ENCODE measurements at places on chromosomes 16 and 17.

- H3K36me3 ChIP-seq: no peaks in the 10 kb centered on the region
- no peaks in the 10 kb centered on the region for H3K27me3 ChIP-seq
- H3K4me1 ChIP-seq: peaks cover 4% of the 10 kb centered on the region
- no peak overlapping the region for H3K4me3 ChIP-seq
Observed at GRCh38 chr17:71071837-71072236, 902.5 kb downstream of the KCNJ2 start.

DNA sequence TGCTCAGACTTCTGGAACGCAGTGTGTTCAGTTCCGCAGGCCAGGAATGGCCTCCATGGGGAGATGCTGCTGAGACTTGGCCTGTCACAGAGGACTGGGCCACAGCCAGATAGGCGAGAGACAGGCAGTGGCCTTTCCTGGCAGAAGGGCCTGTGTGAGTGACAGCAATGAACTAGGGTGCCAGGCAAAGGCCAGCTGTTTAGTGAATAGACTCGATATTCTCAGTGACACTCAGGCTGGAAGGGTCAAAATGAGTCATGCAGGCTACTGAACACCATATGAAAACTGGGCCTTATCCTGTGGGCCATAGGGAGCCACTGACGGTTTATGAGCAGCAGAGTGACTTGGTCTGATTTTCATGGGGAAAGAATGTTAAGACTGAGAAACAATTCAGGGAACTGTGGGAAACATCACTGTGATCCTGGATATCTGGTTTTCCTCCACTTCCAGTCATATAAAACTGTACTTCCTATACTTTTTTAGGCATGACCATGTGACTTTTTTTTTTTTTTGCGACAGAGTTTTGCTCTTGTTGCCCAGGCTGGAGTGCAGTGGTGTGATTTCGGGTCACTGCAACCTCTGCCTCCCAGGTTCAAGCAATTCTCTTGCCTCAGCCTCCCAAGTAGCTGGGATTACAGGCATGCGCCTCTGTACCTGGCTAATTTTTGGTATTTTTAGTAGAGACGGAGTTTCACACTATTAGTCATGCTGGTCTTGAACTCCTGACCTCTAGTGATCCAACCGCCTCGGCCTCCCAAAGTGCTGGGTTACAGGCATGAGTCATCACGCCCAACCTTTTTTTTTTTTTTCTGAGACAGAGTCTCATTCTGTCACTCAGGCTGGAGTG is 5.2 kb upstream of the NUBP1 start:
- DNase-seq: no peak
- H3K27me3 ChIP-seq: no peaks in the 10 kb centered on the region
- H3K36me3 ChIP-seq: peaks cover under 1% of the 10 kb centered on the region
- H3K4me3 ChIP-seq: no peak overlapping the region
- peaks cover 5% of the 10 kb centered on the region for H3K4me1 ChIP-seq

DNA sequence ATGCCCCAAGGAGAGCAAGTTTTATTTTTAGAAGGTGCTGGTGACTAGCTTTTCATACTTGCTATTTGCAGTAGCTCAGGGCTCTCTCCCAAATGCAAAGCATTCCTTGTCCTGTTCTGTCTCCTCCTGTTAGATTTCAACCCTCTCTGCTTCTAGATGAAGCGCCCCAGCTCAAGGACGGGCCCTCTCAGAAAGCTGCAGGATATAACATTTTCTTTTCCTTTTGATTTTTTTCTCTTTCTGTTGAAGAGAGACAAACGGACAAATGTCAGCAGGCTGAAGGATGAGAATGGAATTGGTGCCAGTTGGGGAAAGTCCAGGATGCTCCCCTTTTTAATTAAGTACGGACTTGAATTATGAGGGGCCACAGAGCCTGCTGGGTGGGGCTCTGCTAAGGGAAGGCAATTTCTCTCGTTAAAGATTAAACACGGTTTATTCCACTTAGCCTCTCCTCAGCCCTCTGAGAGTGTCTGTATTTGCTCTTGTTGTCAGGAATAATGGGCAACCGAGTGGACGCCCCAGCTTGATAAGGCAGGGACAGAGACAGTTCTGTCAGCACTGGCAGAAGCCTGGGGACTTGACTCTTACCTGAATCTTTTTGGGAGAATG is 6.2 kb upstream of the ETV4 start:
- H3K4me3 ChIP-seq: no peak overlapping the region
- H3K27me3 ChIP-seq: no peaks in the 10 kb centered on the region
- DNase-seq: no peak
- no peaks in the 10 kb centered on the region for H3K36me3 ChIP-seq
- H3K27ac ChIP-seq: no peak overlapping the region

- H3K27me3 ChIP-seq: no peaks in the 10 kb centered on the region
- H3K4me3 ChIP-seq: no peak overlapping the region
- H3K36me3 ChIP-seq: peaks cover 28% of the 10 kb centered on the region
Observed at GRCh38 chr17:44741316-44741715, 17.5 kb upstream of the ADAM11 start.

DNA sequence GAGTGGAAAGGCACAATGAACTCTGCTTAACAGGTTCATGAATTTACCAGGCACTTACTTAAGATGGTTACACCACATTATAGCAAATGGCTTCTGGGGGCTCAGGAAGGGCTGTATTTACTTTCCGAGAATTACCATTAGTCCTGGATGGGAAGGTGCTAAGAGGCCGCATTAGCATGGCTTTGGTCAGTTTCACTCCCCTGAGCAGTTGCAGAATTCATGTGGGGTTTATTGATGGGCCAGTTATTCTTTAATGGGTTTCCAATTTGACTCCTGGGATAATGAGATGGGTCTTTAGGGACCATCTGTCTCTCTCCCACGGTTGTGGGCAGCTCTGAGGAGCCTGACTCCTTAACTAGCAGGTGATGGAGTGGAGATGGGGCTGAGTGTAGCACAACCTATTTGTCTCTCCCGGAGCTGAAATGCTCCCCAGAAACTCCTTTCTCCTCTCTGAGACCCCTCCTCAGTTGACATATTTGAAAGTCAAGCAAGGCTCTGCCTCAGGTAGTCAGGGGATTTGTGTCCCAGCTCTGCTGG is 652.5 kb downstream of the HS3ST4 start:
- no peak for DNase-seq
- H3K27ac ChIP-seq: no peak overlapping the region
- H3K4me1 ChIP-seq: peaks cover 6% of the 10 kb centered on the region
- peaks cover 3% of the 10 kb centered on the region for H3K27me3 ChIP-seq
- no peak overlapping the region for H3K4me3 ChIP-seq

- H3K27ac ChIP-seq: no peak overlapping the region
- H3K4me3 ChIP-seq: no peak overlapping the region
- peaks cover 24% of the 10 kb centered on the region for H3K4me1 ChIP-seq
- no peak for DNase-seq
Observed at GRCh38 chr17:30241051-30241450, 5.6 kb upstream of the SLC6A4 start.

DNA sequence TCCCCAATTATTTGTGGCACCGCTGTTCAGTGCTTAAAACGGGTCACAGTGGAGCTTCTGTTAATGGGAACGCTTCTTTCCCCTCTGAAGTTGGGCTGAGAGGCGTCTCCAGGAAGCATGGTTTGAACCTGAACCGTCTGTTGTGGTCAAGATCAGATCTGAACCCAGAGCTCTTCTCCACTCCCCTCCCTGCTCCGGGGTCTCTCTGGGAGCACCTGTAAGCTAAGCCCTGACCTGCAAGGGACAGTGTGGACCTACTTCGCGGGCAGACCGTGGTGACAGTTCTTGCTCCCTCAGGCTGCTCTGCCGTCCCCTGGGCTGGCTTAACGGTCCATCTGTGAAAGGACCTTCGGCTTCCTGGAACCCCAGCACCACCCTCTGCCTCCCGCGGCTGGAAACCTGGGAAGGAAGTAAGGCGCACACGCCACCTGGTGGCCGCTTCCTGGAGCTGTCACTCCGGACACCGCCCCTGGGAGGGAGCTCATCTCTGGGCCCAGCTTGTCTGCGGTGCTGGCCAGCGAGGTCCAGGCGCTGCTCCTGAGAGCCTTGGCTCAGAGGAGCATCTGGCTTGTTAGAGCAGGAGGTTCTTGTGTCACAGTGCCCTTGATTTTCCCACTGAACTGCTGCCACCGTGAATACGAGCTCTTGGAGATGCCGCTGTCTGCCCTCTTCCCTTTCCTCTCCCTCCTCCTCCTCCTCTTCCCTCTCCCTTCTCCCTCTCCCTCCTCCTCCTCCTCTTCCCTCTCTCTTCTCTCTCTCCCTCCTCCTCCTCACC is 518.5 kb upstream of the EEF2KMT start:
- DNase-seq: peak; percentile 40
- H3K4me1 ChIP-seq: no peaks in the 10 kb centered on the region
- no peak overlapping the region for H3K27ac ChIP-seq
- H3K27me3 ChIP-seq: peaks cover 2% of the 10 kb centered on the region

DNA sequence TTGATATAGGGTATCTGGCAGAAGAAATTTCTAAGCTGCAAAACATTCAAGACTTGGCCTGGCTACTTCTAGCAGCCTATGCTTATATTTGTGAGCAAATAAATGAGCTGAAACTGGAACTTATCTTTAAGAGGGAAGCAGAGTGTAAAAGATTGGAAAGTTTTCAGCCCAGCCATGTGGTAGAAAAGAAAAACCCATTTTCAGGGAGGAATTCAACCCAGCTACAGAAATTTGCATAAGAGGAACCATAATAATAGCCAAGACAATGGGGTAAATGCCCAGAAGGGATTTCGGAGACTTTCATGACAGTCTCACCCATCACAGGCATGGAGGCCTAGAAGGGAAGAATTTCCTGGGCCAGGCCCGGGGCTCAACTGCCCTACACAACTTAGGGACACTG is 31.7 kb downstream of the RNF112 start:
- peaks cover 48% of the 10 kb centered on the region for H3K36me3 ChIP-seq
- H3K4me3 ChIP-seq: no peak overlapping the region
- DNase-seq: no peak
- H3K4me1 ChIP-seq: peaks cover 18% of the 10 kb centered on the region

DNA sequence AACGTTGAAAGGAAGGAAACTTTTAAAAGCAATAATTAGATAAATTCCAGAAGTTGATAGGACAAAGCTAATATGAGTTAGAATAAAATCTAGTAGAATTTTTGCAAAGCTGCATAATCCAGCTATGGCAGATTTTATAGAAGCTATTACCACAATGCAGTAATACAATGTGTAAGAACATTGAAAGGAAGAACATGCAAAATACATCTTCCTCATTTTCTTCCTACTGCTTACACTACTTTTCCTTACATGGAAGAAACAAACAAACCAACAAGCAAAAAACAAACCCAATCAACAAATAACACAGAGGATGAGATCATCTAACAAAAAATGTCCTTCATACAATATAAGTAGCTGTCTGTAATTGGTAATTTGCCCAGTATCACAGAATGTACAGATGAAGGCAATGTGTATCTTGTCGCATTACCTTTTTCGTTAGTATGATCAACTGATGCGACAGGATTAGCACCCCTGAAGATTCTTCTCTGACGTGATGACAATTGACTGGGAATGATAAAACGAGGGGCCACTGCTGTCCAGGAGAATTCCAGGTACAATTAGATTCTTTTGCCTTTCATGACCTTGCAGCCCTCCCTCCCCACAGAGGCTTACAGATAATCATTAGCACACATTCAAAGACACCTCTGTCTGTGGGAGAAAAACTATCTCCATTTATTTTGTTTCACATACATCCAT is 21.2 kb upstream of the LRRC37A start:
- H3K27ac ChIP-seq: no peak overlapping the region
- H3K27me3 ChIP-seq: peaks cover 15% of the 10 kb centered on the region
- H3K4me1 ChIP-seq: no peaks in the 10 kb centered on the region
- H3K36me3 ChIP-seq: no peaks in the 10 kb centered on the region
- no peak overlapping the region for H3K4me3 ChIP-seq

GRCh38 chr16:51155199-51155607 is 4.1 kb upstream of the SALL1 start:
- peaks cover 46% of the 10 kb centered on the region for H3K4me1 ChIP-seq
- peak overlapping the region; percentile 91 for H3K4me3 ChIP-seq
- peak; percentile 53 for DNase-seq
- H3K27me3 ChIP-seq: peaks cover 32% of the 10 kb centered on the region
- peak overlapping the region; percentile 91 for H3K27ac ChIP-seq
- H3K36me3 ChIP-seq: no peaks in the 10 kb centered on the region

DNA sequence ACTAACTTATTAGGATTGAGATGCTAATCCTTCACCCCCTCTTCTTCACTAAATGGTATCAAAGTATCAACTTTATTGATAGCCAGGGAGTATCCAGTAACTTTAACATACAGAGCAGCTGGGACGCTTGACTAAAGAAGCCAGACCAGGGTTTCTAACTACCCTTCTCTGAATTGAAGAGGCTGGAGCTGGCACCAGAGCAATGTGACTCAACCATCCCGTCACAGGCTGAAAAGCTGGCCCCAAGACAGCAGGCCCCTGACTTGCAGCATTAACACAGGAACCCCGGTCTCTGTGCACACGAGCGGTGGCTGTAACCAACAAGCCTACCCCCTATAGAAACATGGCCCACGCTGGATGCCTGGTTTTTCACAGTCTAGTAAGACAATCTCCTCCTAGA is 59.8 kb downstream of the ANKFN1 start:
- H3K4me3 ChIP-seq: no peak overlapping the region
- no peaks in the 10 kb centered on the region for H3K27me3 ChIP-seq
- no peaks in the 10 kb centered on the region for H3K4me1 ChIP-seq
- no peaks in the 10 kb centered on the region for H3K36me3 ChIP-seq
- DNase-seq: no peak
- H3K27ac ChIP-seq: no peak overlapping the region

- H3K27ac ChIP-seq: no peak overlapping the region
- no peaks in the 10 kb centered on the region for H3K4me1 ChIP-seq
- no peak for DNase-seq
- H3K36me3 ChIP-seq: peaks cover 69% of the 10 kb centered on the region
- no peaks in the 10 kb centered on the region for H3K27me3 ChIP-seq
Observed at GRCh38 chr17:80323982-80324381, 63.3 kb downstream of the RNF213 start.

DNA sequence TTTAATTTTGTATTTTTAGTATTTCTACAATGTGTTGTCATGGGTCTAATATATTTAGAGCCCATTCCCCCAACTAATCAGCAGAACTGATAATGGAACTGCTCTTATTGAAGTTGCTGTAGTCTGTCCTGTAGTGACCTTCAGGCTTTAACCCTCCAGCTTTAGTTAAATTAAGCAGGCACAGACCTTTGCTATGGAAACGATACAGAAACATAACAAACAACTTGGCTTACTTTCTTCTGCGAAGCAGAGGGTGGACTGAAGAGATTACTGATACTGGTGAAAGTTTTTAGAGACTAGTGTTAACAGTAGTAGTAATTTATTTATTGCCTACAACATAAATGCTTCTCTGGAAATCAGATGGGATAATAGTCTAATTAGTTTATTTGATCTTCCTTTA is 61.4 kb downstream of the NFATC3 start:
- no peaks in the 10 kb centered on the region for H3K27me3 ChIP-seq
- no peaks in the 10 kb centered on the region for H3K36me3 ChIP-seq

DNA sequence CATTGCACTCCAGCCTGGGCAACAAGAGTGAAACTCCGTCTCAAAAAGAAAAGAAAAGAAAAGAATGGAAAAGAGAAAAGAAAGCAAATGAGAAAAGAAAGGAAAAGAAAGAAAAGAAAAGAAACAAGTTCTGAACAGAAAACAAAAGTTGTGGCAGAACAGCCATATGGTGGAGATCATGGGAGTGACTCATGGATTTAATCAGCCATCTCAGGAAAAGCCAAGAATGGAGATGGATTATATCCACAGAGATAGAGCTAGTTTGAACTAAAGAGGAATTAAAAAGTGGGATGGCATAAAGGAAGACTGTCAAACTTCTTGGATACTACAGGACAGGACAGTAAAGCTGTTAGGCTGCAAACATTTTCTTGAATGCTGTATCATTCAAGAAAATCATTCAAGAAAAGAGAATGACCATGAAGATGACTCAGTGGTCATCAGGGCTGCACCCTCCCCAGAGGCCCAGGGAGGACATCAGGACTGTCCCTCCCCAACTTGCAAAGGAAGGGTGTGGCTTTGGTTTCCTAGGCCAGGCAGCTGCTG is 120.6 kb downstream of the USP22 start:
- peaks cover 7% of the 10 kb centered on the region for H3K36me3 ChIP-seq
- no peak overlapping the region for H3K4me3 ChIP-seq
- DNase-seq: no peak
- no peak overlapping the region for H3K27ac ChIP-seq
- no peaks in the 10 kb centered on the region for H3K27me3 ChIP-seq
- H3K4me1 ChIP-seq: peaks cover 7% of the 10 kb centered on the region
